Liver (tissue), 10 donors: ENCODE measurements at places on chromosomes 3 and 15. TPM values are rescaled to one million over a fixed set of nuclear protein-coding genes. Genes with fewer than 3 reads are reported as not detected.

- no peak for DNase-seq
Measured at GRCh38 chr15:78507831-78508160, 419 bp downstream of the HYKK start.

- DNase-seq: no peak
Measured at GRCh38 chr3:182533394-182533793, 259.9 kb upstream of the ATP11B start.

DNA sequence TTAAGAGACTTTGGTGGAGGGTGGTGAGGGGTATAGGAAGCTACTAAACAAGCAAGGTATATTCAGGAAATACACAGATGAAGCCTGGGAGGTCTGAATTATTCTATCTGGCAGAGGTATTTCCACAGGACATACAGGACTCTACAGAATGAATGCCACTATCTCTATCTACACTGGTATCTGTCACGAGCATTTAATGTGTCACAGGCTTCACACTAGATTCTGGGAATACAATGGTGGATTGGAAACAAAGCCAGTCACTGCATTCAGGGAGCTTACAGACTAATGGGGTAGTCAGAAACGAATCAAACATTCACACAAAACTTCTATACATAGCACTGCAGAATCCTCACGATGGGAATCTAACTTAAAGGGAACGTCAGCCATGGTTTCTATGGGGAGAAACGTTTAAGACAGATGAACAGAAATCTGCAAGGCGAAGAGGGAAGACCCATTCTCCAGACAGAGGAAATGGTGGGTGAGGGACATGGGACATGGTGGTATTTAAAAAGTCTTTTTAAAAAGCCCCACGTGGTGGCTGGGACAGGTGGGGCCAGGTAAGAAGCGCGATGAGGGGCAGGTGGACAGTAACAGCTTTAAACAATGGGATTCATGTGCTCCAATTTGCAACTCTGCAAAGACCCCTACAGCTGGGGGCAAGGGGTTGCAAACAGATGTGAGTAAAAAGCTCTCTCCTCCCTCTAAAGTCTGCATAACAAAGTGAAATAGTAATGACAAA, 16.5 kb downstream of the LRIG1 start:
- no peak for DNase-seq

GRCh38 chr15:76057332-76058000, 2.3 kb upstream of the TMEM266 start:
- no peak for DNase-seq

DNA sequence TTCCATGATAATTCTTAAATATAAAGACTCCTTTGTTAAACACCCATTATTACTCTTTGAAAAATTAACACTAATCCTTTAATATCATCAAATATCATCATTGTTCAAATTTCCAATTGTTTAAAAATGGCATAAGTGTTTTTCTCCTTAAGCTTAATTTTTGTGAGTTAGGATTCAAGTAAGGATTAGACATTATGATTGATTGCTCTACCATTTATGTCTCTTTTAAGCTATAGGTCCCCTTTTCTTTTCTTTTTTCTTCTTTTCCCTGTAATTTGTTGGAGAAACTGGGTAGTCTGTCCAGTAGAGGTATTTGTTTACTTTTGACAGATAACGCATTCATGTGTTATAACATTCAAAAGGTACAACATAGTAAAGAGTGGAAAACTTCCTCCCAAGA, 9.1 kb downstream of the ABHD2 start:
- DNase-seq: no peak

DNA sequence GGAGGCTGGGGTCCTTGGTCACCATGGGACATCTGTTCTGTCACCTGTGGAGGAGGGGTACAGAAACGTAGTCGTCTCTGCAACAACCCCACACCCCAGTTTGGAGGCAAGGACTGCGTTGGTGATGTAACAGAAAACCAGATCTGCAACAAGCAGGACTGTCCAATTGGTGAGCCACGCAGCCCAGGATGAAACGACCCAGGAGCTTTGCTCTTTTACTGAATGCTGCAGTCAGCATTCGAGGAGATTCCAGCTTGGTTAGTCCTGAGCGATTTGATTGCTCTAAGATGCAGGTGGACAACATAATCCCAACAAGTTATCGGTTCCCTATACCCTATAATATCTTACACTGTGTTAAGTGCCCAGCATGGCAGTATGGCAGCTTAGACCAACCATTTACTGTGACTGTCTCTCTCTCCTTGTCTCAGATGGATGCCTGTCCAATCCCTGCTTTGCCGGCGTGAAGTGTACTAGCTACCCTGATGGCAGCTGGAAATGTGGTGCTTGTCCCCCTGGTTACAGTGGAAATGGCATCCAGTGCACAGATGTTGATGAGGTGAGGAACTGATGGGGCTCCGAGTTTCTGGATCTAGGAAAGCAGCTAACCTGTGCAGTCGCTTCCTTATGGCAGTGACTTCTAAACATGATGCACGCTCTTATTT, 7.8 kb downstream of the THBS1 start:
- DNase-seq: no peak

DNA sequence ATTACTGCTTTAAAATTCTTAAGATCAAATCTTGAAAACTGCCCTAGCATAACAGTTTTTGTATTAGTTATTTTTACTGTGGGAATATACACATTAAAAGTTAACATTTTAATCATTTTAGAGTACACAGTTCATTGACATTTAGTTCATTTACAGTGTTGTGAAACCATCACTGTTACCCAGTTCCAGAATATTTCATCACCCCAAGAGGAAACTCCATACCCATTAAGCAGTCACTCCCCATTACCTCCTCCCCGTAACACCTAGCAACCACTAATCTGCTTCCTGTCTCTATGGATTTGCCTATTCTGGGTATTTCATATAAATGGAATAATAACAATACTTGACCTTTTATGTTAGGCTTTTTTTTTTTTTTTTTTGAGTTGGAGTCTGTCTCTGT, 164.1 kb upstream of the LRRFIP2 start:
- no peak for DNase-seq

GRCh38 chr3:183220828-183221227, 32.2 kb upstream of the B3GNT5 start:
- no peak for DNase-seq

ALDH1A2 gene
- 22.7 TPM for total RNA-seq
